ENCODE measurements at places on chromosomes 2 and 18. TPM values are rescaled to one million over a fixed set of nuclear protein-coding genes. Genes with fewer than 3 reads are reported as not detected.

Gene CNGA3
- total RNA-seq, result under 0.01 TPM

Gene GALNT1
- 36.7 TPM for total RNA-seq

Gene CYBRD1
- 334 TPM for total RNA-seq

Gene LRATD1
- 0.51 TPM for total RNA-seq

Gene GPR45
- total RNA-seq, result not detected

Gene TANC1
- total RNA-seq, result 30.8 TPM

Gene CHST9
- total RNA-seq, result not detected

Gene MYL12A
- total RNA-seq, result 826 TPM

DNA sequence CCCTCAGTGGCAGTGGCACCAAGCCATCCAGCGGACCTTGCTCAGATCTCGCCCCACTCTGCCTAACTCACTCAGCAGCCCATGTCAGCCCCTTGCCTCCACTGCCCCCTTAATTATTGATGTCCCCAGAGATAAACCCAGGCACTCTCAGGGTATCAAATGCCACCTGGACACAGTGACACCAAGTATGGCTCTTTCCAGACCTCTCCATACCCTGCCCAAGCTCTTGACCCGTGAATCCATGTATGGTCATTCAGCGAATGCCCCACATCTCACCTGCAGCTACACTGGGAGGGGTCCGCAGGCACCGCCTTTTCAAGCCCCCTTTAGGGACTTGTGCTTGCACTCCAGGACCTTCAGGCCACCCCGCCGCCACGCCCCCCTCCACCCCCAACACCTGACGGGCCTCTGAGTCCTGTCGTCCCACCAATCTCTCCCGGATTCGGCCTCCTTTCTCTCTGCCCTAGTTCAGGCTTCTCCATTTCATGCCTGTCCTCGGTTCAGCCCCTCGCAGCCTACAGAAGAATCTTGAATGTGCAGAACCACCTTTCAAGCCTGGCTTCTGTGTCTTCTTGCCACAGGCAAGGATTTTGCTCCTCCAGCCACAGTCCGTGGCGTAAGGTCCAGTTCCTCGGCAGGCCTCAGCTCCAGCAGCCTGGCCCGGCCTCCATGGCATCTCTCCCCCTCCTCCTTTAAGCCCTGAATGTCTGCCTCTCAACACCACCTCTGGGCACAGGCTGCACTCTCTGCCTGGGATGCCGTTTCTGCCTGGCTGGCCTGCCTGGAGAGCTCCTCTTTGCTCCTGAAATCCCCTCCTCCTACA lies 54.1 kb upstream of the ODC1 start:
- H3K36me3 ChIP-seq, result no peaks in the 10 kb centered on the region
- H3K27me3 ChIP-seq, result peaks cover 9% of the 10 kb centered on the region
- no peak for DNase-seq
- no peak overlapping the region for H3K27ac ChIP-seq
- H3K4me3 ChIP-seq, result no peak overlapping the region

DNA sequence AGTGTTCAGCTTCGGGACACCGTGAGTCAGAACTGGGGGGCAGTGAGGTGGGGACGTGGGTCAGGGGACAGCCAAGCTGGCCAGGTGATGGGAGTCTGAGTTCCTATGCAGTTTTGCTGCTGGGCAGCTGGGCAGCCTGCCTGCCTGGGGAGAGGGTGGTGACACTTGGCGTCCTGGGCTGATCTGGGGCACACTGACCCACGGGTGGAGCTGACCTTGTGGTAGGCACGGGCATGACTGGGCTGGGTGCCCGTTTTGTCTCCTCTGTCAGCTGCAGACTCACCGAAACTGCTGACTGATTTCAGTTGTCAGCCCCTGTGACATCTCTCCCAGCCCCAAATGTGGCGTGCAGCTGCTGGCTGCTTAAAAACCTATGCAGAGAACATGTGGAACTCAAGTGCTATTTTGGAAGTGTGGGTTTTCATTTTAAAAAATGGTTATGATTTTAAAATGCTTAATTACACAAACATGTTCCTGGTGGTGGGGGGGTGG lies 32.6 kb upstream of the E2F6 start:
- H3K4me1 ChIP-seq, result no peaks in the 10 kb centered on the region
- no peaks in the 10 kb centered on the region for H3K27me3 ChIP-seq
- no peaks in the 10 kb centered on the region for H3K36me3 ChIP-seq

- no peaks in the 10 kb centered on the region for H3K4me1 ChIP-seq
- no peaks in the 10 kb centered on the region for H3K27me3 ChIP-seq
- no peak for DNase-seq
- H3K36me3 ChIP-seq, result no peaks in the 10 kb centered on the region
- no peak overlapping the region for H3K4me3 ChIP-seq
- H3K27ac ChIP-seq, result no peak overlapping the region
Measured at GRCh38 chr2:142142595-142142994, 11.8 kb upstream of the LRP1B start.

DNA sequence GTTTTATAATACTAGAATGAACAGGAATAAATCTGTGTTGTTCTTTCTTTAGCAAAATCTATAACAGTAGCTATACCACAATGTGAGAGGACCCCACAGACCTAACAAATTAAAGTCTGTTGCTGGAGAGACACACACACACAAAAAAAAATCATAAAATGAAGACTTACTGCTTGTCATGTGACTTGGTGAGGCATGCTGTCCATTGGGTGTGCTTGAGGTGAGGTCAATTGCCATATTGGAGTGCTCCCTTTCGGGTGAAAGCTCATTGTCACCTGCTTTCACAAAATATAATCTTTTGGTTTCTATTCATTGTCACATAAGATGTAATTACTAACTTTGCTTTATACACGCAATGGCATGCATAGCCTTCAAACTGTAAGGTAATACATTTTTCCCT lies 3.9 kb downstream of the IKZF2 start:
- DNase-seq, result no peak
- no peak overlapping the region for H3K27ac ChIP-seq
- H3K4me3 ChIP-seq, result no peak overlapping the region
- no peaks in the 10 kb centered on the region for H3K4me1 ChIP-seq
- no peaks in the 10 kb centered on the region for H3K36me3 ChIP-seq
- no peaks in the 10 kb centered on the region for H3K27me3 ChIP-seq

- H3K27ac ChIP-seq, result no peak overlapping the region
- no peaks in the 10 kb centered on the region for H3K27me3 ChIP-seq
- DNase-seq, result peak; percentile 29
Measured at GRCh38 chr2:52356556-52356955, 1324.6 kb upstream of the NRXN1 start.

- no peaks in the 10 kb centered on the region for H3K27me3 ChIP-seq
- no peak overlapping the region for H3K4me3 ChIP-seq
- H3K4me1 ChIP-seq, result no peaks in the 10 kb centered on the region
- no peaks in the 10 kb centered on the region for H3K36me3 ChIP-seq
- H3K27ac ChIP-seq, result no peak overlapping the region
- no peak for DNase-seq
Measured at GRCh38 chr18:21851327-21851961, 110.9 kb downstream of the MIB1 start.

DNA sequence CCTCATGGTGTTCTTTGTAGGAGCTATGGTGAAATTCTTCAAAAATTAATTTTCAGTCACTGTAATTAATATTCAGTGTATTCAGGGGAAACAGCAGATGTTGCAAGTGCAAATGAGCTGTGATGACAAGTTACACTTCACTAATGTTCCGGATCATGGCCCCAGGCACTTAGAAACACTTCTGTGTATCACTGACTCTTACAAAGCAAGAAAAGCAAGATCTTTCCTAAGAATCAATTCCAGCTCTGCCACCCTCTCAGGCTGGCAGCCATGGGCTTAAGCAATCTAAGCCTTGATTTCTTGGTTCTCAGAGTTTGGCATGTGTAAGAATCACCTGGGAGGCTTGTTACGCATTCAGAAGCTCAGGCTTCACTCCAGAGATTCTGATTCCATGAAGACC lies 78.0 kb downstream of the MARCHF4 start:
- no peak for DNase-seq
- H3K27ac ChIP-seq, result no peak overlapping the region

GRCh38 chr2:160492401-160493226 lies 993 bp downstream of the RBMS1 start:
- H3K4me3 ChIP-seq, result peak overlapping the region; percentile 86
- DNase-seq, result peak; percentile 72
- no peaks in the 10 kb centered on the region for H3K36me3 ChIP-seq

DNA sequence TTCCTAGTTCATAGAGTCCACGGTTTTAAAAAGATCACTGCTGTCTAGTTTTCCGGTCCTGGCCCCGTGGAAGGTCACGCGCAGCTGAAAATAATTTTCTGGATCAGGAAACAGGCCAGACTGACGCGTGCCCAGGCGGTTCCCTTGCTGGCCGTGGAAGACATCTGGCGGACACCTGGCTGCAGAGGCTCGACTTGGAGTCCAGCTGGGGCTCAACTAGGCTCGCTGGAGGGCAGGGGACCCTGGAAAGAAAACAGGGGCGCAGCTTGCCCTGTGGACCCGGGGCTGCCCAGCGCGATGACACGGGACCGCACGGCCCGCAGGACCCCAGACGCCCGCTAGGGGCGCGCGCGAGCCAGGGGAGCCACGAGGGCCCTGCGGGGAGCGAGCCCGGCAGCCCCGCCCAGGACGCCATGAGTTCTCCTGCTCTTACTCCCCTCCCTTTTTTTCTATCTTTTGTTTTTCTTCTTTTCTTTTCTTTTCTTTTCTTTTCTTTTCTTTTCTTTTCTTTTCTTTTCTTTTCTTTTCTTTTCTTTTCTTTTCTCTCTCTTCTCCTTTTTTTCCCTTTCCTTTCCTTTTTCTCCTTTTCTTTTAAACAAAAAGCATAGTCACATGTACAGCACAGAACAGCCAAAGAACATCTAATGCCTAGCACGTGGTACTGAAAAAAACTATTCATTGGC lies 43.2 kb upstream of the UBE2F start:
- DNase-seq, result peak; percentile 65
- peak overlapping the region; percentile 20 for H3K4me3 ChIP-seq
- peaks cover 2% of the 10 kb centered on the region for H3K27me3 ChIP-seq
- H3K36me3 ChIP-seq, result no peaks in the 10 kb centered on the region

DNA sequence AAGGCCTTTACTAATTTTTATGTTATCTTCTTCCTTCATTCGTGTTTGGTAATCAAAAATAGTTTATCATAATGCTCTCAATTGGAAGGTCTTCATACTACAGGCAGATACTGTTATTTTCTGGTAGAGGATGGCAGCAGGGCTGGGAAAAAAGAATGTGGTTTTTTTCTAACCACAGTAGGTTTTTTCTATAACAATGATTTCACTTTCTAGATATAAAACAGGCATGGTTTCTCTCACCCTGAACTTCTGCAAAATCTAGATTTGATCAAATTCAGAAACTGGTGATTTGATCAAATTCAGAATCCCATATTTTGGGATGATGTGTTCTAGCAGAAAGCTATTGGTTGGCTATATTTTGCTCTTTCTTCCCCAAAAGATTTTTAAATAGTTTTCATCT lies 27.6 kb downstream of the BCL11A start:
- no peaks in the 10 kb centered on the region for H3K4me1 ChIP-seq
- no peaks in the 10 kb centered on the region for H3K36me3 ChIP-seq
- H3K27me3 ChIP-seq, result no peaks in the 10 kb centered on the region
- DNase-seq, result no peak

DNA sequence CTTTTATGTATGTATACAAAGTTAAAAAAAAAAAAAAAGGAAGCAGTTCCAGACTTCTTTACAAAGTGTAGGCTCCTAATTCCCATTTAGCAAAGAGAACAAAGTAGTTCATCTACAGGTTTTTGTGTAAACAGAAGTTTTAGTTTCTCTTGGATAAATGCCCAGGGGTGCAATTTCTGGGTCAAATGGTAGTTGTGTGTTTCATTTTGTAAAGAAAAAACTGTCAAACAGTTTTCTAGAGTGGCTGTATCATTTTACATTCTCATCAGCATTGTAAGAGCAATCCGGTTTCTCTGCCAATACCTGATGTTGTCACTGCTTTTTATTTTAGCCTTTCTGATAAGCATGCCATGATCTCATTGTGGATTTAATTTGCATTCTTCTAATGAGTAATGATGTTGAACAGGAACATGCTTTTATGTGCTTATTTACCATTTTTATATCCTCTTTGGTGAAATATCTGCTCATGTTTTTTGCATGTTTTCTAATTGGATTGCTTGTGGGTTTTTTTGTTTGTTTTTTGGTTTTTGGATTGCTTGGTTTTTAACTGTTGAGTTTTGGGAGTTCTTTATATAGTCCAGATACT lies 16.6 kb upstream of the PSME4 start:
- H3K27ac ChIP-seq, result no peak overlapping the region
- H3K36me3 ChIP-seq, result no peaks in the 10 kb centered on the region
- peak; percentile 75 for DNase-seq

GRCh38 chr2:64675860-64676259 lies 22.1 kb upstream of the SERTAD2 start:
- H3K36me3 ChIP-seq, result no peaks in the 10 kb centered on the region
- H3K4me1 ChIP-seq, result no peaks in the 10 kb centered on the region
- H3K27me3 ChIP-seq, result no peaks in the 10 kb centered on the region
- H3K27ac ChIP-seq, result no peak overlapping the region
- DNase-seq, result peak; percentile 63
- H3K4me3 ChIP-seq, result no peak overlapping the region

- no peaks in the 10 kb centered on the region for H3K27me3 ChIP-seq
- H3K27ac ChIP-seq, result no peak overlapping the region
- H3K36me3 ChIP-seq, result no peaks in the 10 kb centered on the region
- DNase-seq, result no peak
- no peaks in the 10 kb centered on the region for H3K4me1 ChIP-seq
Measured at GRCh38 chr18:46393230-46393629, 263.8 kb downstream of the LOXHD1 start.

GRCh38 chr2:48471048-48471474 lies 58.9 kb upstream of the STON1 start:
- DNase-seq, result peak; percentile 76
- H3K36me3 ChIP-seq, result peaks cover 2% of the 10 kb centered on the region
- no peak overlapping the region for H3K27ac ChIP-seq
- peaks cover 2% of the 10 kb centered on the region for H3K4me1 ChIP-seq
- H3K4me3 ChIP-seq, result no peak overlapping the region

GRCh38 chr2:136254681-136255080 lies 136.7 kb upstream of the CXCR4 start:
- H3K27ac ChIP-seq, result no peak overlapping the region
- no peak for DNase-seq
- no peaks in the 10 kb centered on the region for H3K27me3 ChIP-seq
- no peaks in the 10 kb centered on the region for H3K4me1 ChIP-seq
- no peak overlapping the region for H3K4me3 ChIP-seq
- H3K36me3 ChIP-seq, result no peaks in the 10 kb centered on the region

DNA sequence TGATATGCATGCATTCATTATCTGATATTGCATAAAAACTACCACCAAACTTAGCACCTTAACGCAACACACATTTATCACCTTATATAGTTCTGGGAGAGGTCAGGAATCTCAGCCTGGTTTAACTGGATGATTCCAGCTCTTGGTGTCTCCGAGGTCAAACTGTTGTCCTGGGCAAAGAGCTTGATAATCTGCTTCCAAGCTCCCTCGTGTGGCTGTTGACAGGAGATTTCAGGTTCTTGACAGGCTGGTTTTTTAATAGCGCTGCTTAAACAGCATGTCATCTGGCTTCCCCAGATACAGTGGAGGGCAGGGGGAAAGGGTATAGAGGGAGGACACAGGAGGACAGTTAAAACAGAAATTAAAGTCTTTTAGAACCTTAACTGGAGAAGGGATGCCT lies 785.0 kb downstream of the CNTNAP5 start:
- H3K27ac ChIP-seq, result no peak overlapping the region
- H3K27me3 ChIP-seq, result no peaks in the 10 kb centered on the region
- no peak overlapping the region for H3K4me3 ChIP-seq

All from fibroblast of lung (primary cell).